ENCODE measurements at places on chromosomes 13 and 19.

DNA sequence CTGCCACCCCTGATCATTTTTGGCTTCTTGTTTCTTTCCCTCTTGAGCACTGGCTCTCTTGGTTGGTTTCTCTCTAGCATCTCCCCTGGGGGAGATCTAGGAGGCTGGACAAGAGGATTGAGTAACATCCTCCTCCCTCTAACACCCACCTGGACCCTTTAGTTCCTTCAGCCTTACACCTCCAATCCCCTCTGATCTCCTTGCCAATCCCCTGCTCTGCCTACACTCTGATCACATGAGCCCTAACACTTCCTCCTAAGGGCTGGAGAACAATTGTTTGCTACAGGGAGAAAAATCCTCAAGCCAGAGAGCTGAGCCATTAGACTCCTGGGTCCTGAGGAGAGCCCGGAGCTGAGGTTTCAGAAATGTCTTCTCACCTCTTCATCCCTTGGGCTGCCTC, 65.9 kb upstream of the ADGRL1 start:
- no peak for DNase-seq

GRCh38 chr13:113410472-113411201, 42.7 kb downstream of the ADPRHL1 start:
- no peak for DNase-seq

DNA sequence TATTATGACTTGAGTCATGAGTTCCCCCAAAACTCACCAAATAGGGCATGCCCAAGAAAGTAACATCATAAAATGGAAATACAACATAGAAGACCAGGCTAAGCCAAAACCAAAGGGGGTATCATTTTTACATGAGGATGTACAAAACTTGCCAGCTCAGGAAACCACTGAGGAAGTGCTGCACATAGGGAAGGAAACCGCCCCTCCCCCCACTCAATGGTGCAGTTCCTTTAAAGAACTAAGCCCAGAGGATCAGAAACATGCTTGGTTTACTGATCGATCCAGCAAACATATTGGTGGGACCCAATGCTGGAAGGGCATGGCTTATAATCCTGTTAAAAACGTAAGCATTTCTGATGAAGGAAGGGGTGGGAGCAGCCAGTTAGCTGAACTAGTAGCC, 4.2 kb upstream of the ZNF486 start:
- no peak for DNase-seq

GRCh38 chr19:5016781-5017180, 47.9 kb downstream of the KDM4B start:
- DNase-seq: no peak

DNA sequence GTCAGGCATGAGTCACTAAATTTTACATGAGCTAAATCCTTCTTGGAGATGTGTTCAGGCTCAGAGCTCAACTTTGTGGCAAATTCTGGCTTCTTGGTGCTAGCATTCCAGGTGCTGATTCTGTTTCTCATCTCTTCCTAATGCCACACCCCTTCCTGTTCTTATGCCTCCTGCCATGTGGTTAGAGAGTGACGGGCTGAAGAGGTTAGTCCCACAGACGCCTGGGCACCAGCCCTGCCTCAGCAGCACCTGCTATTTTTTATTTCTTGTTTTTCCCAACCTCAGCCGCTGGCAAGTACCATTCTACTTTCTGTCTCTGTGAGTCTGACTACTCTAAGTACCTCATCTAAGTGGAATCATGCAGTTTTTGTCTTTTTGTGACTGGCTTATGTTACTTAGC, 329.5 kb downstream of the KCNRG start:
- no peak for DNase-seq

DNA sequence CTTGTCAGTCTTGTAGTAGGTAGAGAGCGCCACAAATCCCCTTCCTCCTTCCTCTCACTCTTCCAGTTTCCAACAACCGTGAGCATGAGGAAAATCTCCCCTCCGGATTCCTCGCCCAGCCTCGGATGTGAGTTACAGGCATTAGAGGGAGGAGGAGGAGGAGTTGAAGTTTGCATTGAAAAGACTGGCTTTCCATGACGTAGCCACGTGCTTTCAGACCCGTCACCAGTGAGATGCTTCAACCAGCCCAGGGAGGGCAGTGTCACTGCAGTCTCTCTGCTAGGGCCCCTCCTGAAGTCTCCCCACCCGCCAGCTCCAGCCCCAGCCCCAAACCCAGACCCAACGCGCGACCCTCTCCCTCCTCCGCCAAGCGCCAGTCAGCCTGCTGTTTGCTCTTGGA, 442 bp upstream of the FGF14 start:
- DNase-seq: no peak

- DNase-seq: no peak
Observed at GRCh38 chr13:51292000-51292565, 47.4 kb upstream of the SERPINE3 start.

All from stimulated activated CD8-positive, alpha-beta memory T cell treated with anti-CD3 and anti-CD28 coated beads, Interleukin-4, amount 100 ng/mL, for 1 hour (primary cell).